MCF 10A (cell line): ENCODE measurements at places on chromosomes 16 and 17.

- peak; percentile 71 for DNase-seq
Measured at GRCh38 chr17:41586863-41587495, at the start of gene KRT14. Gene KRT14, minus strand, starts transcription at chr17:41586895. Its CDS starts 61 bp downstream, at chr17:41586834.

DNA sequence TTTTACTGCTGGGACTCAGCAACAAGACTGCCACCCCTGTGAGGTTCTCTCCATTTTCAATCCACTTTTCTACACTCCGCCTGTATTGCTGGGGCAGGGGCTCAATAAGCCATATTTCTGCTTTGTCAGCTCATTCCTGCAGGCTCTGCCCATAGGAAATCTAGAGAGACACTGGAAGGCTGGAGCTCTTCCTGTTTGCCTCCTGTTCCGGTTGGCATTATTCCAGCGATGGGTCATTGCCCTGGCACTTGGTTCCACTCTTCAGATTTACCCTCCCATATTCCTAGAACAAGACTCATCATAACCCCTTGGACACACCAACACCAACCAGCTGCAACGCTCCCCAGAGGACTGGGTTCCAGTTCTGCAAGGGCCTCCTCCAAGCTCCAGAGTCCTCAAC is 210.4 kb downstream of the CA10 start:
- peak; percentile 34 for DNase-seq

DNA sequence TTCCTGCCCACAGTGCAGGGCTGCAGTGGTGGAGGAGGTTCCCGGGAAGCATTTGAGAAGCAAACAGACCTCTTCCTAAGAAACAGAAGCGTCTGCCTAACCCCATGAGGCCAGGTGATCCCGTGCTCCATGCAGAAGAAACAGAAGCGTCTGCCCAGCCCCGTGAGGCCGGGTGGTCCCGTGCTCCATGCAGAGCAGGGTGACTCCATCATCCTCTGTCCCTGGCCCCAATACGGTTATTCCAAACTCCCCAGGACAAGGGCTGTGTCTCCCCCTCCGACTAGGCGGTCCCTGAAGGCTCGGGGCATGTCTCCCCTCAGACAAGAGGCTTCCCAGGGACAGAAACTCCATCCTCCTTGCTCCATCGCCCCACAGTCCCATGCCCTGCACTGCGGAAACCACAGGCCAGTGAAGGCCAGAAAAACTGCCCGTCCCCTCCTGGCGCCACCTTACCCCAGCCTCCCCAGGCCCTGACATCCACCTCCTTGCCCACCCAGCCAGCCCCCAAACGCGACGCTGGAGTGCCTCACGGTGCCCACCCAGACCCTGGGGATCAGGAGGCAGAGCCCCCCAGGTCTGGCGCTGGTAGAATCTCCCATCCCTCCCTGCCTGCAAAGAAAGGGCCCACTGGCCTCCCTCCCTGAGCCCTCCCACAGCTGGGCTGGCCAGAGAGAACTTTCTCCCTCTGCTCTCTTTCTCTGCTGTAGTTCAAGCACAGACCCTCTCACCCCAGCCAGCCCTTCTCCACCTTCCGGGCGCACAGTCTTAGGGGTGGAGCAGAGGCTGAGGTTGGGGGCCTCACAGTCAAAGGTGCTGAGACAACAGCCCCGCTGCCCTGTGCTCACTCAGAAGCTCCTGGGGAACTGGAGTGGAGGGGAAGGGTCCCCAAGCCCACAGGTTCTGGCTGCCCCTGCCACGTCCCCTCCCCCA is 30.6 kb upstream of the KRT17 start:
- peak; percentile 47 for DNase-seq

GRCh38 chr16:89808475-89808874 is 8.0 kb downstream of the FANCA start:
- DNase-seq, result no peak

DNA sequence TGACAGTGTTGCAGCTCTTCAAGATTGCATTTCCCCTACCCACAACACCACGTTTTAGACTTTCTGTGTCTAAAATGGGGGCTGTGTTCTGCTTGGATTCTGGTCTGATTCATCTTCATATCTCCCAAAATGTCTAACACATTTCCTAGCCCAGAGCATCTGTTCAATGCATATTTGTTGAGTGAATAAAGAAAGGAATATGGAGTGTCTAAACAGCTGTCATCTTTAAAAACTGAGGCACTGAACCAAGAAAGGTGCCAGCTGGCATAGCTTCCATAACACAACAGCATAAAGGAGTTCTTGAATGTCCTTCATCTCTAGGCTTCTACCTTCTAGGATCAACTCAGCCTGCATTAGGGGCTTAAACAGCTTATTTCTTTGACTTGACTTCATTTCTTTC is 67.4 kb downstream of the CDH11 start:
- no peak for DNase-seq

DNA sequence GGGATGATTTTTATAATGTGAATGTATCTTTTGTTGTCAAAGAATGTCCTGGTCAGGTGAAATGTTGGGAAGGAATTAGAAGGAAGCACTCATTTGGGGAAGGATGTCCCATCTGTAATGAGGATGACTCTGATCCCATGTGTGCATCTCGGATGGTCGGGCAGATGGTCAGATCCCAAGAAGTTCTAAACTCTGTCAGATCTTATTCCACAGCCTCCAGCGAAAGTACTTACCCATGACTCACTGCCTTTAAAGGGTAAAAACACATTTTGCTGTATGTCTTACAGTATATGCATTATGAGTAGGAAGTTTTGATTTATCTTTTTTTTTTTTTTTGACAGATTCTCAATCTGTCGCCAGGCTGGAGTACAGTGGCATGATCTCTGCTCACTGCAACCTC is 548 bp upstream of the KRTAP4-11 start:
- peak; percentile 2 for DNase-seq

- no peak for DNase-seq
Measured at GRCh38 chr16:27784351-27785306, 234.7 kb downstream of the KATNIP start.

DNA sequence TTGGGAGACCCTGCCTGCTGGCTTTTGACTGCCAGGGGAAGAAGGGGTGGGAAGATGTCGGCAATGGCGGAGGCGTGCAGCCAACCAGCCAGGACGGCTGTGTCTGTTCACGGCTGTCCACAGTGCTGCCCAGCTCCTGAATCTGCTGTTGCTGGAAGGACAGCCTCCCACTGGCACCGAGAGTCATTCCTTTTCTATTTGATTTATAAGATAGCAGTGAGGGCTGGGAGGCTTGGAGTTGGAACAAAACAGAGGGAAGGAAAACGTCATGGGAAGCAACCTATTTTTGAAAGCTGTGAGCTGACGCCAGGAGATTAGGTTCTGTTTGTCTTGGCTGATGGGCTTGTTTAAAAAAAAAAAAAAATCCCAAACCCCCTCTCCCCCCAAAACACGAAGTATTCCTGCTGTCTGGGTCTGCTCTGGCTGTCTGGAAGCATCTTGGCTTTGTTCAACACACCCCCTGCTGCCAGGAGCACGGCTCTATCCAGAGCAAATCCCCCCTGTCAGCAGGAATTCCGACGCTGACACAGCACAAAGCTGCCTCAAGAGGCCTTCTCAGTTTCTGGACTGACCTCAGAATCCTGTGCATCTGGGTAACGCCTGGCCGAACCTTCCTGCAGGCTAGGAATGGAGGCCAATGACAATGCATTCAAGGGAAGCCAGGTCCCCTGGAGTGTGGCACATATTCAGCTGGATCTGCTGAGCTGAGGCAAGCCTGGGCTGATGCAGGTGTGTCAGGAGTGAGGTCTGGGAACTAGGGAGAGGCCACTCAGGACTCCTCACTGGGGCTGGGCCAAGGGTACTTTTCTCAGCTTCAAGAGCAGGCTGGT is 41.0 kb upstream of the SREBF1 start:
- no peak for DNase-seq

DNA sequence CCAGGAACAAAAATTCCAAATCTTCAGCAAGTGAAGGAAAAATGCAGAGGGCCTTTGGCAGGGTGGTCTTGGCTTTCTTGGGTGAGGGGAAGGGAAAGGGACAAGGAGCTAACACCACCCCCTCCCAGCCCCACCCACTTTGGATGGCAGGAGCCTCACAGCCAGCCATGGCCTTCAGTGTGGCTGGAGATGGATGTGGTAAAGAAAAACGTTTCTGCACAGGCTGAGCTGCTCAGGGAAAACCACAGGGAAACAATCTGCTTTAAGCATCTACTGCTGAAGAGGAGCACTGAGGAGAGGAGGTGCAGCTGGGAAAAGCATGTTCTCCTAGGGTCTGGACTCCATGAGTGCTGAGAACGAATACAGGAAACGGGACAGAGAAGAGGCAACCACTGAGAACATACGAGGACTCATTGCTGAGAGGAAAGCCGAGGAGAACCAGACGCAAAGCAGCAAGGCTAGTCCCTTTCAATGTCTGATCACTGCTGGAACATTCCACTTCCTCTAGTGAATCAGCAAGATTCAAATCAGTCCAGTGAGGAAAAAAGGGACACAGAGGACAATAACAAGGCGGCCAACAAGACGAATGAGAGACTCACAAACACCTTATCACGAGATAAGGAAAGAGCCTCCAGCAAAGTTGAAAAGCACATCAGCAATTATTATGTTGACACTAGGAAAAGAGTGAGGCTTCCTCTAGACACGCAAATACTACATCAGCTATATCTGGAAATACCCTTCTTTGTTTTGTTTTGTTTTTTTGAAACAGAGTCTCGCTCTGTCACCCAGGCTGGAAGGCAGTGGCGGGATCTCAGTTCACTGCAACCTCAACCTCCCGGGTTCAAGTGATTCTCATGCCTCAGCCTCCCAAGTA is 41.7 kb downstream of the ZZEF1 start:
- DNase-seq, result no peak

- no peak for DNase-seq
Measured at GRCh38 chr16:18072161-18072560, 264.4 kb downstream of the NPIPA8 start.

DNA sequence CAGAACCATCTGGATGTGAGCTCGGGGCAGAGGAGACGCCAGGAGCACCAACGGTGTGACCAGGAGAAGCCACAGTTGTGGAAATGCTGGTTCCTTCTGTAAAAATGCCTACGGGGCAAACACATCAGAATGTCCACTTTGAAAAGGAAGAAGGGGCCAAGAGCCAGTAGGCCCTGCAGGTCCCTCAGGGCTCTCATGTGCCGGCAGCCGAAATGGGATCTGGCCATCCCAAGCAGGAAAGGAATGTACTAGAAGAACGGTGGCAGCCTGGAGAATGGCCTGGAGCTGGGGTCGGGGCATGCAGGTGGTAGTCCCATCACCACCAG is 162.1 kb upstream of the PLCG2 start:
- DNase-seq, result no peak

DNA sequence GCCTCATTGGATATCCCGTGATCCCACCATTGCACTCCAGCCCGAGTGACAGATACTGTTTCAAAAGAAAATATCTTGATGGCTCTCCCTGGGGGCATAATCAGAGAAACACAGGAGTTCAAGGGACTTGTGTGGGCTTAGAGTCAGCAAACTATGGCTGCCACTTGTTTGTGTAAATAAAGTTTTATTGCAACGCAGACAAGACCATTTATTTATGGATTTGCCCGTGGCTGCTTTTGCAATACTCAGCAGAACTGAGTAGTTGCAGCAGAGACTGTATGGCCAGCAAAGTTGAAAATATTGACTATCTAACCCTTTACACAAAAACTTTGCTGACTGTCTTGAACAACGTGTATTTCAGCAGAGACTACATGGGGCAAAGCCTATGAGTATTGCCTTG is 75.5 kb upstream of the GPRC5B start:
- DNase-seq, result no peak

GRCh38 chr16:59330019-59330670 is 596.0 kb upstream of the GOT2 start:
- DNase-seq, result no peak

GRCh38 chr16:49491771-49492761 is 118.5 kb downstream of the C16orf78 start:
- peak; percentile 22 for DNase-seq

DNA sequence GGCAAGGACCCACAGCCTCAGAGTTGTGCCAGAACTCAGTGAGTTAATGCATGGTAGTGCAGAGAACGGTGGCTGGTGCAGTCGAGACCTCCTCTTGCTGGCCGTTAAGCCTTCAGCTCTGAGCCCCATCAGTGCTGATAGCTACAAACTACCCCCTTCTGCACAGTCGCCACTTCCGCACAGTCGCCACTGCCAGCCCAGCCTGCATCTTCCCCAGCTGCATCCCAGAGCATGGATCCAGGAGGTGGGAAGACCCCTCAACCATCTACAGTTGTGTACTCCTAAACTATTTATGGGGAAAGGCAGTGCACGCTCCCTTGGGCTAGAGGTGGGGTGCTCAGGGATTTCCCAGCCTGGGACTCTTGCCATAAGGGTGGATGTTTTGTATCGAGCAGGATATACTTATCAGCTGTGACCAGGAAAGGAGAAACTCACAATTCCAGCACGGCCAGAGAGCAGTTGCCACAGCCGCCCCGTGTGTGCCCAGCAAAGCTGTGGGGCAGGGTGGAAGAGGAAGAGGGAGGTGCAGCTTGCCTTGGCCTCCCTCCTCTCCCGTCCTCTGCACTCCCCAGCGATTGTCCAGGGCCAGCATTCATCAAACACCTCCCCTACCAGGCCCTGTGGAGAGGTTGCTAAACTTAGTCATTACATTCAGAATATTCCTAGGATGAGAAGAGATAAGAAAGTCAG is 49.5 kb upstream of the CMIP start:
- no peak for DNase-seq

DNA sequence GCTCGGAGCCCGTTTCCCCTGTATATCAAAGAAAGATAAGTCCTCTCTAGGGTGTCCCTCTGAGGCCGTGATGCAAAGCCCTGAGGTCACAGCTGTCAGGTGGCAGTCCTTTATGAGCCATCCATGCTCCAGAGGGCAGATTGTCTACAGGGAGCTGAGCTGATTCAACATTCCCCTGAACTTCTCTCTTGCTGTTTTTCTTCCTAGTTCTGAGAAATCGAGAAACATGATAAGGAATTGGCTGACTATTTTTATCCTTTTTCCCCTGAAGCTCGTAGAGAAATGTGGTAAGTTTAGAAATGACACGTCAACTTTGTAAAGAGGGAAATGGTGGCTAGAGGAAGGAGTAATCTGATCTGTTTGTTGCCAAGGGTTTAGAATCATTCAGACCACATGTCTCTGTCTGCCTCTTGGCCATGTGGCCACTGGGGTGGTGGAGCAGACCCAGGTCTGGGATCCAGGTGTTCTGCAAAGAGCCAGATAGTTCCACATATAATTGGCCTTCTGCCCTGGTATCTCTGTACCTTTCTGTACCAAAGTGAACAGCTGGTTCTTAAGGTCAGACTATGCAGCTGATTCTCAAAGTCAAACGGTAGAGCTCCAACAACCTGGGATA is 3.5 kb downstream of the CTNS start:
- no peak for DNase-seq

DNA sequence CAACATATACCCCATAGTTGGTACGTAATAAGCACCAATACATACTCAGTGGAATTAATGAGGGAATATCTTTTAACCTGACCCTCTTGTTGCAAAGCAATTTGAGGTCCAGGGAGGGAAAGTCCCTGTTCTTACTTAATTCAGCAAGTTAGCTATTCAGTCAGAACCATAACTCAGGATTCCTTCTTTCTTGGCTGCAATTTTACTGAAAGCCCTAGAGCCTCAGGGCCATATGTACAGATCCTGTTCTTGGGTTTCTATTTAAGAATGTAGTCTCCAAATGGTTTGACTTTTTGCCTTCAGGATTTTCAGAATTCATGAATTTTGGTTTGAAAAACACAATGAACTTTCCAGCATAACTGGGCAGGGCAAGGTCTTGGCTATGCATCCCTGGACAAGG is 436.5 kb downstream of the HS3ST4 start:
- no peak for DNase-seq
